ENCODE measurements at places on chromosomes 3 and 15.
A peak's percentile ranks its signal among the peaks of the same experiment; 100 is the strongest.

DNA sequence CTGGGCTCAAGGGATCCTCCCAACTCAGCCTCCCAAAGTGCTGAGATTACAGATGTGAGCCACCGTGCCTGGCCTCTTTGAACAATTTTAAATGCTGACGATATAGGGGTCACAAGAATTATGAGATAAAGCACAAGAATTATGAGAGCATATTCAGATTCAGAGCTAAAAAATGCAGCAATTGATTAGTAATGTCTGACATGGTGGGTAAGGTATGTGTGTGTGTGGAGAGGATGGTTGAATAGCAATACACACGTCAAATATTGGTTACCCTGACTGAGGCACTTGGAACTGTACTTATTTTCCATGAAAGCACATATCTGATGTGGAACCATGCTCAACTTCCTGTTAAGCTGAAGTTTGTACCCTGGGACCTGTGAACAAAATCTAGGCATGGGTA, 115.6 kb downstream of the EOMES start:
- no peak for DNase-seq

DNA sequence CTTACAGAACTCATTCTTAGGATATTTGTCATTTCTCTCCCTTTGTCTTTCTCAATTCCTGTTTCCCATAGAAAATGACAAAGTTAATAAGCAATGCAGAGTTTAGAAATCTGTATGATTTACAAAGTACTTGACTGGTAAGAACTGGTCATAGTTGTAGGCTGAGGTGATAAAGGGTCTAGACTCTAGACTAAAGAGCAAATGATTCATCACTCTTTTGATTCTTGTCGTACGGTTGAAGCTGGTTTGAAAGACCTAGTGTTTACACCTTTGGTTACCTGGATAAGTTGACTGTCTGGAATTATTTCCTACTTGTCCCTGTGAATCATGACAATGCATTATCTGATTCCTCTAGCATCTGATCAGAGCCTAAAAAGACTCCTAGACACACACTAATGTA, 58.9 kb upstream of the TP63 start:
- DNase-seq = no peak

DNA sequence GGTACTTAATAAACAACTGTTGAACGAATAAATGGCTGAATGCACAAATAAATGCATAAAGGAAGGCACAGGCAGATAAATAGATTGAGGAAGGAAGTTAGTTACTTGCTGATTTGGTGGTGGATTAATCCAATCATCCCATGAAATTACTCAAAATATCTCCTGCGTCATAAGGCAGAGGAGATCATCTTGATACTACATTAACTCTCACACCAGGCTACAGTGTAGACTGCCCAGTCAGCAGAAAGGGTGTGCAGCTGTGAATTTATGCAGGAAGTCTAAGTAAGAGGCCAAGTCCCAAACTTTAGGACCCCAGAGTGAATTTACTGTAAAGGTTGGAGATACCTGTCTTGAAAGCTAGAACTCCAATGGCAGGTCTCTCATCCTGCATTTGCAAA, 38.6 kb downstream of the PRICKLE2 start:
- DNase-seq = no peak

GRCh38 chr15:77057072-77057471, 13.8 kb downstream of the TSPAN3 start:
- no peak for DNase-seq

- DNase-seq = peak; percentile 2
These were observed 45.7 kb upstream of the DUT start for GRCh38 chr15:48285329-48286214.

DNA sequence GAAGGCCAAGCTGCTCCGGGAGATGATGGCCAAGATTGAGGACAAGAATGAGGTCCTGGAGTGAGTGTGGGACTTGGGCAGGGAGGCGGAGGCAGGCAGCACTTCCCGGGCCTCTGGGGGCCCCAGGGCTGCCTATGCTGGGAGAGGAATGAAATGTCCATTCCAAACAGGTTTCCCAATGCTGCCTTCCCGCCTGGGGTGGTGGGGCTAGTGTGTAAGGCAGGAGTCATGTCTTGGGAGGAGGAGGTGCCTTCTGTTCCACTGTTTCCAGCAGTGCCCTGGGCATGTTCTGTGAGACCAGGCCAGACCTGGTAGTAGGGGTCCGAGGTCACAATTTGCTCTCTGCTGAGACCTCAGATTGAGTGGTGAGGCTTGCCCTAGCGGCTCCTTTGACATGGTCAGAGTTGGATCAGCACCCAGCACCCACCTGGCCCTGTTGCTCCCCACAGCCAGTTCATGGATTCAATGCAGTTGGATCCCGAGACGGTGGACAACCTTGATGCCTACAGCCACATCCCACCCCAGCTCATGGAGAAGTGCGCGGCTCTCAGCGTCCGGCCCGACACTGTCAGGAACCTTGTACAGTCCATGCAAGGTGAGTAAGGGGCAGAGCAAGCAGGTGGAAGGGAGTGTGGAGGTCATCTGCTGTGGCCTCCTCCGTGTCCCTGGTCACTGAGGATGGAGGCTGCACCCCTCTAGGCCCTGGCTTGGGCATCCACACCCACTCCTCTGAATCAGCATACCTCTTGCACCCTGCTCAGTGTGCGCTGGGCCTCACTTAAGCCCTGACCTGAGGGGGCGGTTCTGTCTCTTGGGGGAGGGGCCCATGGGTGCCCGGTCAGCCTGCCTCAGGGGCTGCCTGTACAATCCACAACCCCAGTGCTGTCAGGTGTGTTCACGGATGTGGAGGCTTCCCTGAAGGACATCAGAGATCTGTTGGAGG, 27.3 kb downstream of the PTPN23 start:
- DNase-seq = no peak

GRCh38 chr3:192128922-192129321, 598.4 kb downstream of the FGF12 start:
- DNase-seq = no peak

DNA sequence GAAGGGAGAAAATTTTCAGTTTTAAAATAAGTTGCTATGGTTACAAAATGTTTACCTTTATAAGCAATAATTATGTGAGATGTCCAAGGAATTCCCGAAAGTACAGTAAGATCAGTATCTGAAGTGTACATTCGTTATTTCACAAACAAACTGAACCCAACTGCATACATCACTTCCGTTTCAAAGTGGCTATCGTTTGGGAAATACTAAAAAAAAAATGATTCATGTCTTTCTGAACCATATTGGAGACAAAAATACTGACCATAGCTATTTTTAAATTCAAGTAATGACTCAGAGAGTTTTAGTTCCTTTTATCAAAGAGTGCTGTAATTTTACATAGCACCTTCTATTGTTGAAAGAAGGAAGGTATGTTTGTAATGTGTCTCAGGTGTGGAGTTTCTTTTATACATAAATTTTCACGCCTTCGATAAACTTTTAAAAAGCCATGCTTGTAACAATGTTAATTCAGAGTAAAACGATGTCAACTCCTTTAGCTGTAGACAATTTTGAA, 8.0 kb upstream of the ANKRD28 start:
- DNase-seq = no peak

GRCh38 chr3:117234331-117234730, 524.8 kb downstream of the TUSC7 start:
- no peak for DNase-seq

DNA sequence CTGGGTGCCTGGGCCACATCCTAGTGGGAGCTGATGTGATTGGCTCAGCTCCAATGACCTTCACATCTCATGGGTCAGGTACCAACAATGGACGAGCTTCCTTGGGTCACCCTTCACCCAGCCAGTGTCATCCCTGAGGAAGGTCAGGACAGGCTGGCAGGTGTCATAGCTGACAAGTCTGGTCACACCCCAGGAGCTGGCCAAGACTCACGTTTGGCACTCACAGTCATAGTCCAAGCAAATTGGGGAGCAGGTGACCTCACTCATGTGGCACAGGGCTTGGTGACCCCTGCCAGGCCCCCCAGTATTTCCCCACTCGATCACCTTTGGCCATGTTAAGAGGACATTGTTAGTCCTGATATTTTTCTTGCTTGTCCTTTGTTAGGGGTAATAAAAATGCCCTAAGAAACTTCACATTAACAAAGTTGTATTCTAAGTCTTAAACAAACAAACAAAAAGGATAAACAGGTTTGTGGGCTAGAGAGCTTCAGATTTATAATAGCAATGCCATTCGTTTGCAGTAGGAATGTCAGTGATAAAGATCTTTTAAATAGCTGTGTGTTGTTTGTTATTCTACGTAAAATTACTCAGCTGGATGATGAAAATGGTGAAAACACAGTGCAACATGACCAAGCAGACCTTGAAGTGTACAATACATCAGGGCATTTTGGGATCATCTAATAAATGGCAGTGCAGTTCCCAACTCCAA, 79.5 kb upstream of the POMGNT2 start:
- DNase-seq = no peak

- no peak for DNase-seq
These were observed 39.2 kb upstream of the LEKR1 start for GRCh38 chr3:156787001-156787400.

DNA sequence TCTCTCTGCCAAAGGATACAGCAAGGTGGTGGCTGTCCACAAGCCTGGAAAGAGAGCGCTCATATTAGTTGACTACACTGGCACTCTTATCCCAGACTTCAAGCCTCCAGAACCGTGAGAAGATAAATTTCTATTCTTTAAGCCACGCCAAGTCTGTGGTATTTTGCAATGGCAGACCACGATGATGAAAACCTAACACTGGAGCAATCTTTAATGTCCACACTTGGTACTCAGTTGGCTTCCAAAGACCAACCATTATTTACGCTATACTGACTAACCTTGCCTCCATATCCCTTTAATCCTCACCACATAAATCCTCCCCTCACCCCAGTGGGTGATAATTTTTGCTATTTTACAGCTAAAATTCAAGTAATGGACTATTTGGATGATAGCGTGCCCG, 16.9 kb upstream of the LACTB start:
- DNase-seq = no peak

GRCh38 chr15:80562846-80563245, 132.3 kb upstream of the ABHD17C start:
- DNase-seq = no peak

- DNase-seq = no peak
These were observed 20.3 kb downstream of the PDZRN3 start for GRCh38 chr3:73604451-73604850.

GRCh38 chr3:52456169-52456799, 880 bp downstream of the NISCH start:
- no peak for DNase-seq

DNA sequence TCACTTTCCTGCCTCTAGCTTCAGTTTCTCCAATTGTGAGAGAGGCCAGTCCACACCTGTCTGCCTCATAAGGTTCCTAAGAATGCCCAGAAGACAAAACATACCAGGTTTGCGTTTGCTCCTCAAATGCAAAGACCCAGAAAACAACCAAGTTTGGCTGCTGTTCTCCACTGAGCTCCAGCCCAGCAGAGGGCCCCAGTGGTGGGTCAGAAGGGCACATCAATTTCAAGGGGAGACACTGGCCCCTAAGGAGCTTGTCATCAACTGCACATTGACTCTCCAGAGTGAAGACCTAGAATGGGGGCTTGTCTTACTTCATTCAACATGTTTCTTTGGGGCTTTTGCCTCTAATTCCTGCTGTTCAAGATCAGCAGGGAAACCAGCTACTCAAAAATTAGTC, 127.9 kb upstream of the SLC6A11 start:
- DNase-seq = no peak

- DNase-seq = no peak
These were observed 44.6 kb upstream of the SPATA12 start for GRCh38 chr3:57015912-57016311.

- DNase-seq = no peak
These were observed 265.4 kb upstream of the LMCD1 start for GRCh38 chr3:8236264-8236663.

DNA sequence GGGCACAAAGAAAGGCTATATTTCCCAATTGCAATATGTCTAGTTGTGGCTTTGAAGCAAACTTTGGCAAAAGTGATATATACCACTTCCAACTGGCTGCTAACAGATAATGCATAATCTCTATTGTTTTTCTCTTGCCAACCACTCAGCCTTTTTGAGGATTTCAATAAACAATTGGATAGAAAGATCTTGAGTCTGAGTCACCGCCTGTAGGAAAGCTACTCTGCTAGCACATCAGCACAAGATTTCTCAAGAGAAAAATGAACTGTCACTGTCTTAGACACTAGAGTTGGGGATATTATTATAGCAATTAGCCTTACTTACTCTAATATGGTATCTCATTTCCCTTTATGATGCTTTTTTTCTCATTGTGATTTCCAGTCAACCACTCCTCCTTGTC, 119.7 kb downstream of the SST start:
- no peak for DNase-seq

- no peak for DNase-seq
These were observed 126.4 kb downstream of the P2RY1 start for GRCh38 chr3:152961323-152961722.

- DNase-seq = no peak
These were observed 21.0 kb upstream of the DPH6 start for GRCh38 chr15:35566991-35567390.

- no peak for DNase-seq
These were observed 114.1 kb upstream of the DNAJC19 start for GRCh38 chr3:181103605-181104004.

GRCh38 chr3:98731720-98732285, 31.3 kb upstream of the ST3GAL6 start:
- no peak for DNase-seq

- no peak for DNase-seq
These were observed 250.4 kb upstream of the TTC14 start for GRCh38 chr3:180351601-180352000.

DNA sequence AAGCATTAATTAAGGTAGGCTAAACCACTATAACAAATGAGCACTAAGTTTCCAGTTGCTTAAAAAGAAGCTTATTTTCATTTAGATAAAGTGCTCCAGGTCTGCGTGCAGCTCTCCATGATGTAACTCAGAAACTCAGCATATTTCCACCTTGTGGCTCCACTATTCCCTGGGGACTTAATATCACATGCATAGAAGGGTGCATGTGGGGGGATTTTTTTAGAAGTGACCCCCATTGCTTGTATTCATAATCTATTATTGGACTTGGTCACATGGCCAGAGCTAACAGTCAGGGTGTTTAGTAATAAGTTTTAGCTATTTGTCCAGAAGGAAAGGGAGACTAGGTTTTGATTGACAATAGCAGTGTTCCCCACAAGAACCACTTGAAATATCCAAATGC, 86.8 kb downstream of the TMCO5A start:
- no peak for DNase-seq

DNA sequence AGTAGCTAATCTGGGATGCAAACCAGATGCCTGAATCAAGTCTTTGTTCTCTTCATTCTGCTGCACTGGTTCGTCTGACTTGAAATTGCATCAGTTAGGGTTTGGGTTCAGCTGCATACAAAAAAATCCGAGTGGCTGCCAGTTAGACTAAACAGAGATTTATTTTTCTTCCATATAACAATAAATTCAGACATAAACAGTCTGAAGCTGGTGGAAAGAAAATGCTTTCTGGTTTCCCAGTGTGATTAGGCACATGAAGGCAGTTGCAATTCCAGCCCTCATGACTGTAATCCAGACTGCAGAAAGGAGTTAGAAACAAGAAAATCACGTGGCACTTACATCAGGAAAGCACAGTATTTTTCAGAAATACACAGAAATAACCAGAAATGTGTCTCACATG, 930.7 kb downstream of the MCTP2 start:
- no peak for DNase-seq

DNA sequence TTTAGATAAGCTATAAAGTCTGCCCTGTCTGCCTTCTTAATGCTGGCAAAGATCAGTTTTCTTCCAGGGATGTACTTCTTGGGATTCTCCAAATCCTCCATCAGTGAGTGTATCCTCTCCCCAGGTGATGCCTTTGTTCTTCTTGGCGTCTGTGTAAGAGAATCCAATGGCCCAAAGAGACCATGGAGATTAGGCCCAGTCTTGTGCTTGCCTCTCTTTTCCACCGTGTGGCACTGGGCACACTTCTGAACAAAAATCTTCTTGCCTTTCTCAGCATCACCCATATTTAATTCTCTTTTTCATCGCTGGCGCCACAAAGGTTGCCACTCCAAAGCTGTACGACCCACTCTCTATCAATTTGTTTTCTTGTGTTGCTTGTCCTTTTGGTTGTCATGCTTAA, 32.2 kb upstream of the TAMM41 start:
- no peak for DNase-seq

Data from activated CD4-positive, CD25-positive, alpha-beta regulatory T cell treated with anti-CD3 and anti-CD28 coated beads, Interleukin-2, amount 50 U/mL, for 16 hours (primary cell).